ENCODE measurements at places on chromosomes 3 and 15.

GRCh38 chr15:40637221-40637745, 43.2 kb downstream of the KNL1 start:
- no peak for DNase-seq

- no peak for DNase-seq
These were observed 26.9 kb downstream of the PRR20G start for GRCh38 chr3:127260826-127261555.

- no peak for DNase-seq
These were observed 52.7 kb downstream of the RASGRF1 start for GRCh38 chr15:79037848-79038247.

GRCh38 chr3:39108200-39108710, 775 bp downstream of the TTC21A start:
- no peak for DNase-seq

DNA sequence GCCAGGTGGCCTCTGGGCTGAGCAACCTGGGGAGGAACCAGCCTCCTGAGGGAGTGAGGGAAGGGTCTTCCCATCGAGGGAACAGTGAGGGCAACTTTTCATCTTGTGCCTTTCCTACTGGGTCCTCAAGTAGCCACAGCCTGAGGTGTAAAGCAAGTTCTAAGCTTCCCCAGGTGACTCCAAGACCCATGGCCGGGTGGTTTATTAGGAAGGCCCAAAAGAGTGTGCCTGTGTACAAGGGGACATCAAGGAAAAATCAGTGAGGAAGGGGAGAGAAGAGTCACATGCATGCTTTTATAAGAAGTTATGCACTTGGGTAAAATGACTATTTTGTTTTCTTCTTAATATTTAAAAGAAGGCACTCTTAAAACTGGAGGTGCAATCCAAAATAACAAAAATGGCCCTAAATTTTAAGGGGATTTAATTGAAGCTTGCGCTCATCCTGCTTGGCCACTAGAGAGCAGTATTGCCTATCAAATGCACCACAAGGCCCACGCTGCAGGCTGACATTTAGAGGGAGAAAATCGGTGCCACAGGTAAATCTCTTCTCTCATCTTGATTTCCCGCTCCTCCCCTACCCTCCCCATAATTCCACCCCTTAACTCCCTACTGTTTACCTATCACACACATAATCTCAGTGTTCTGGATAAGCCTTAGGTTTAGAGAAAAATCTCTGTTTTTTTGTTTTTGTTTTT, 6.7 kb downstream of the NANOGP8 start:
- peak; percentile 64 for DNase-seq

DNA sequence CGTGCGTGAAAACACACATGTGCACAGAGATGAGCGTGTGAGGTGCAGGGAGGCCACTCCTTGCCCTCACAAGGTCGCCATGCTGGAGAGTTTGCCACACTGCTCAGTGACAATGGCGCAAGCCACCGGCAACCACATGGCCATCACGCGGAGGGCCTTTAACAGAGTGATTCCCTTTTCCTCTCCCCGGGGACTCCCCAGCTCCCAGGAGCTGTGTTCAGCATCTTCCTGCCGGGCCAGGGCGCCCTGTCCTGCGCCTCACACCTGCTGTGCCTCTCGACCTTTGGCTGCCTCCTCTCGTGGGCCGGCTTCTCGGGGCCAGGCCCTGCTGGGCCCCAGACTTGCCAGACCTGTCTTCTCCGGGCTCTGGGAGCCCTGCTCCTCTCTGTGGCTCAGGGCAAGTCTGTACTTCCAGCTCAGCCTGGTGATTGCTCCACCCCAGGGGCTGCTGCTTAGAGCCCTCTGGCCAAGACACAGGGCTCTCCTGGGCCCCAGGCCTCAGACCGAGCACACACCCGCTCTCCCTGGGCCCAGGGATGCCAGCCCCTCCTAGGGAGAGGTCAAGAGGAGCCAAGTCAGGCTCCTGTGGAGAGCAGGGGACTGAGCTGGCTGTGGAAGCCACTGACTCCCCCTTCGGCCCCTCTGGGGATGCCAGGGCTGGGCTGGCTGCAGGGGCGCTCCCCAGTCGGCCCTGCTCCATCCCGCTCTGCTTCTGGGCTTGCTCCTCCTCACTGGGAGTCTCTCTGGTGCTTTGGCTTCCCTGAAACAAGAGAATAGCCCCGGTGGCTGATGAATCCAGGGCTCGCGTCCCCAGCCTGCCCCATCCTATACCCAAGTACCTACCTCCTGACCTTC, 5.6 kb downstream of the CCDC9B start:
- DNase-seq: no peak

GRCh38 chr15:98121536-98121935, 161.0 kb downstream of the ARRDC4 start:
- DNase-seq: no peak

- DNase-seq: no peak
These were observed 88.1 kb downstream of the CORO2B start for GRCh38 chr15:68666812-68667450.

DNA sequence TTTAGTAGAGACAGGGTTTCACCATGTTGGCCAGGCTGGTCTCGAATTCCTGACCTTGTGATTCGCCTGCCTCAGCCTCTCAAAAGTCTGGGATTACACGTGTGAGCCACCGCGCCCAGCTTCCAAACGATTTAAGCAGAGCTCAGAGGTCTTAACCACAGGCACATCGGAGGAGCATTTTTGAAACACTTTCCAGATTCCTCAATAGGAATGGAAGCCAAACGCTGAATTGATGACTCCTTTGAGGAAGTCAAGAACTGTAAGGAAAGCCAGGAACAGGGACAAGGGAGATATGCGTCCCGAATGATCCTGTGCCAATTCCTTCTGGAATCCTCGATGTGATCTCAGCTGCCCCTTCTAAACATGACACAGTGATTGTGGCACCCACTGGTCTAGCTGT, 40.0 kb downstream of the TRH start:
- no peak for DNase-seq

DNA sequence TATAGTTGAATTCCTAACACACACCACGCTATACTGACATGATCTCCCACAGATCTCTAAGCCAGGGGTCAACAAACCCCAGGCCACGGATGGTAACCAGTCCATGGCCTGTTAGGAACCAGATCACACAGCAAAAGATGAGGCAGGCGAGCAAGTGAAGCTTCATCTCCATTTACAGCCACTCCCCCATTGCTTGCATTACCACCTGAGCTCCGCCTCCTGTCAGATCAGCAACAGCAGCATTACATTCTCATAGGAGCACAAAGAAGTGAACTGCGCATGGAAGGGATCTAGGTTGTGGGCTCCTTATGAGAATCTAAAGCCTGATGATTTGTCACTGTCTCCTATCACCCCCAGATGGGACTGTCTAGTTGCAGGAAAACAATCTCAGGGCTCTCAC, 2.7 kb downstream of the PDCD7 start:
- no peak for DNase-seq

- DNase-seq: no peak
These were observed 635 bp upstream of the RCN2 start for GRCh38 chr15:76930831-76931396.

- peak; percentile 73 for DNase-seq
These were observed 221.9 kb upstream of the LRIG1 start for GRCh38 chr3:66722675-66723074.

GRCh38 chr3:171770689-171771620, 39.3 kb downstream of the PLD1 start:
- peak; percentile 80 for DNase-seq

- no peak for DNase-seq
These were observed 55.1 kb downstream of the PDE8A start for GRCh38 chr15:85036716-85037115.

DNA sequence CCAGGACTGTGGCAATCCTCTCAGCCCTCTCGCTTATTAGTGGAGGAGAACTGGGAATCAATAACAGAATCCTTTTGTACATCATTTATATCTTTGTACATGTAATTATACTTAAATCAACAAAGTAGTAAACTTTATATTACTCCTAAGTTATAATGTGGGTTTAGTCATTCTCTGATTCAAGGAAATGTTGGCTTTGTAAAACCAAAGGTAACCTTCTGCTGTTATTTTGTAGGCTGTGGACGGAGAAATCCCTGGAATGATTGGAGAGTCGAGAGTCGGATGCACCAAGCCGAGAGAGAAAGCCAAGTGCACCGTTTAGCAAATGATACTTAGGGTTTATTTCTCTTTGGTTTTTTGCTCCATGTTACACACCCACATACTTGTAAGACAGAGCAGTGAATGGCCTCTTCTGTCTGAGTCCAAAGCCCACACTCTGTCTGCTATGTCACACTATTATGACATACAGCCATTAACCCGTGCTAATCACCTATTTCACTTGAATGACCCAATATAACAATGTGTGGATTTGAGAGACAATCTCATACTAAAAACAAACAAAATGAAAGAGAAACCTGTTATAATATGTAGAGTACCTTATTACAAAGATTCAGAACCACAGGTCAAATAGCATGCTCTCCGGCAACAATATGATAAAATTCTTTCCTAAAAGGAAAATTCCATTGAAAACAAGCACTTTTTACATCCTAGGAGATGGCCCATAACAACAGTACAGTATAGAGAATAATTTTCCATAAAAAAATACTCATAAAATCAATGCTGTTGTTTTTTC, 72.2 kb downstream of the MECOM start:
- DNase-seq: no peak

- DNase-seq: no peak
These were observed 19.9 kb downstream of the TMEM62 start for GRCh38 chr15:43153269-43153668.

GRCh38 chr15:65215496-65215895, 4.2 kb upstream of the CILP start:
- DNase-seq: no peak

DNA sequence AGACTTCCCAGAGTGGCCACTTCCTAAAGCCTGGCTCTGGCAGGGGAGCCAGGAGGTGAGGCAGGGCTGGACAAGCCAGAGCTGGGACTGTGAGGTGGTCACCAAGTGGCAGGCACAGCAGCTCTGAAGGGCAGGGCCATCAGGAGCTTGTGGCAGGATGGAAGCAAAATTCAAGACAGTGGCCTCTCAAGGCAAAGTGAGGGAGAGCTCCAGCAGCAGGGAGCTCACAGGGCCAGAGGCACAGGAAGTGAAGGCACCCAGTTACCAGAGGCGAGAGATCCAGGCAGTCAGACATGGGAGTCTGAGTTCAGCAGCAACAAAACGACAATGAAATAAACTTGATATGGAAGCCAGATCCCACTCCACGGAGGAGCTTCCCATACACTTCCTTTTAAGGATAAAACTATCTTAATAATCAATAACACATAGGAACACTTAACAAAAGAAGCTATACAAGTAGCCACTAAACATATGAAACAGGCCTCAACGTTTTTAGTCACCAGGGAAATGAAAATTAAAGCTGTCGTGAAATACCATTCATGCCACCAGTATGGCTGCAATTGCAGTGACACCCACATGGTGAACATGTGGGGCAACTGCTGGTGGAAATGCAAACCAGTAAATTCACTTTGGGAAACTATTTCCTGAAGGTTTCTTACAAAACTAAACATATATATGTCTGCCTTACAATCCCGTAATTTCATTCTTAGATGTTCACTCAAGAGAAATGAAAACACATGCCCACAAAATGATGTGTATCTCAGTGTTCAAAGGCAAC, 35.4 kb upstream of the TMEM158 start:
- DNase-seq: no peak

DNA sequence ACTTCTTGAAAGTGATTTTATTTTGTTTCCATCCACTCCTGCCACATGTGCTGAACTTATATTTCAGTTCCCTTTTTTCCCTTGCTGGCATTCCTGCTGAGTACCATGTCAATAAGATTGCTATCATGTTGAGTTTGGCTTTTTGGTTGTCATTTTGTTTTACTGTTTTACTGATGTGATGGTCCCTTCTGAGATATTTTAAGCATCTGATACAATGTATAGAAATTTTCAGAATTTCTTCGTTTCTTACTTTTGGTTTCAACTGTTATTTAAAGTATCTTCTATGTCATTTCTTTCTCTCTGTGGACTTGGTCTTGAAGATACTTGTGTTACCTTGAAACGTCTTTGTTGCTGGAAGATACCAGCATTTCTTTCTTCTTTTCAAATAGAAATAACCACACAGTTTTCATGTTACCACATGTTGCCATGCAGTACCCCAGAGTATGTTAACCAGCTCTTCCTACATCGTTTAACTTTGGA, 14.1 kb downstream of the SIDT1 start:
- DNase-seq: no peak
